ENCODE measurements at places on chromosomes 12 and 14. TPM values are rescaled to one million over a fixed set of nuclear protein-coding genes. Genes with fewer than 3 reads are reported as not detected.

Gene AKAP6
- polyA plus RNA-seq, result 2.6 TPM

DNA sequence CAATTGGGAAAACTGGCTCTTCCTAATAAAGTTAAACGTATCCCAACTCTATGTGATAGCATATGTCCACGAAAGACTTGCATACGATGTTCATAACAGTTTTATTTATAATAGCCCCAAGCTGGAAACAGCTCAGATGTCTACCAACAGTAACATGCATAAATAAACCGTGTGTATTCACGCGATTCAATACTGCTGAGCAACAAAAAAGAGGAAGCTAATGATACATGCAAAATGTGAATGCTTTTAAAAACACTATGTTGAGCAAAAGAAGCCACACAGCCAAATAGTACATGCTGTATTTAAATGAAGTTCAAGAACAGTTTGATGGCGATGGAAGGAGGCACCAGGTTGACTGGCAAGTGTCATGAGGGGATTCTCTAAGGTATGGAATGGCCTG is 55.7 kb downstream of the TRIM9 start:
- DNase-seq, result no peak

Gene SH2B3
- 18.2 TPM for polyA plus RNA-seq

- no peak for DNase-seq
Observed at GRCh38 chr14:40630471-40630870, 976.2 kb upstream of the LRFN5 start.

Gene SLC2A3
- polyA plus RNA-seq, result 16.3 TPM

DNA sequence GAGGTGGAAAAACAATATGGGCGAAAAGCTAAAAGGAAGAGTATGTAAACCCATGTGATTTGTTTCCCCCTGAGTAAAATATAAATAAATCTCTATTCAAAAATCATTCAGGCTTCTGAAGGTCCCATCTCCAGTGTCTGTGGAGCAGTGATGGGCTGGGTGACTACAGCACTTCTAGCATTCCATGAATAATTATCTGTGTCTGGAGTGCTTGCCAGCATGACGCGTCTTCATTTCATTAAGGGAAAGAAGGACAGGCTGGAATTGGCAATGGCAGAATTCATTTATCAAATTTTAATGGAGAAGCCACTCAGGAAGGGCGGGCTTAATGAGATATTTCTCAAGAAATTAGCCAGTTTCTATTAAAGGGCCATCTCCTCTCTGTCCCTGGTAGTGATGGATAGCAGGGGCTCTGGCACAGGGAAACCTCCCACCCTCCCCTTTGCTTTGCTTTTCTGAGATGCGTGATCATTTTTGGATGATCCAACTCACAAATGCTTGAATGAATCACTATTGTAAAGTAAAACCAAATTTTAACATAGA is 916.3 kb upstream of the SEL1L start:
- DNase-seq, result no peak

- DNase-seq, result no peak
Observed at GRCh38 chr14:74407021-74407800, 18.8 kb downstream of the SYNDIG1L start.

Gene MUCL1
- not detected for polyA plus RNA-seq

Gene KRT79
- polyA plus RNA-seq, result not detected

DNA sequence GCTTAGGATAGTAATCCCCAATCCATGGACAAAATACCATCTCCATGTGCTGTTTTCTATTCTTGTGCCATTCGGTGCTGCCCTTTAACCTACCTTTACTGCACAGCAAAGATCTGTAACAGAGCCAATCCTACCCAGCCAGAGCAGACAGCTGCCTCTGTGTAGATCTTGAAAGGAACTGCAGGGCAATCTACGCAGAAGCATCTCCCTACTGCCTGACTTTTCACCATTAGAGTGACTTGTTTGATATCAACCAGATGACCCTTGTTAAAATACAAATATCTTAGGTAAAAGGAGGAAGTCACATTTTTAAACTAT is 33.9 kb upstream of the PPM1A start:
- DNase-seq, result no peak

GRCh38 chr12:64790166-64790565 is 31.0 kb upstream of the GNS start:
- no peak for DNase-seq

DNA sequence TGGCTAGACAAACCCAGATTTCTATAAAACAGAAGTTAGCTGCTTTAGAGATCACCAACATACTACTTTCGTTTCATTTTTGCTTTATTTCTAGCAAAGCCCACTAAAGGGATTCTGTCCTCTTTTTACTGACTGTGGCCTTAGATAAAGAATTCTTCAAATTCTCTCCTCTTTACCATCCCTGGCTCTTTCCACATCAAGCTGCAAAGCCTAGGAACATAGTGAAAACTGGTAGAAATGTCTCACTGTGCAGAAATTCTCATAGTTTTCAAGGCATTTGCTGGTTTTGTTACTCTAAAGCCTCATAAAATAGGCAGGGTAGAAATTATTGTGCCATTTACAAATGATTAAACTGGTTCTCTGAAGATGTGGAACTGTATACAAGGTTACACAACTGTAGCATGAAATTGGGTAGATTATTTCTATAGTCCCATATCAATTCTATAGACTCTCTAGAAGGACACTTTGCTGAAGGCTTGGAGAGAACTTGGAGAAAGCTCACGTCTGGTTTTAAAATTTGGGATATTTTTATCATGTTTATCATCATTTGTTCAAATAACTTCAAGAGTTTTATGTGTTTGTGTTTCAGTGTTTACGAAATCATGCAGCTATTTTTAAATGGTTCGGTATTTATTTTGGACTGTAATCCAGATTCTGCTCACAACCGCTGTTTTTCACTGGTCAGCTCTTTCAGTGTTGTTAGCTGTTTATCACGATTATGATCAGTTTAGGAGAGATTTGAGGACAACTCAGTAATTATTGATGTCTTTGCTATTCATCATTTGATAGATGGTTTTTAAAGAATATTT is 36.7 kb upstream of the CSRP2 start:
- DNase-seq, result peak; percentile 35

GRCh38 chr14:88326352-88327103 is 3.5 kb upstream of the KCNK10 start:
- DNase-seq, result no peak

Gene ARHGAP9
- 3.0 TPM for polyA plus RNA-seq

DNA sequence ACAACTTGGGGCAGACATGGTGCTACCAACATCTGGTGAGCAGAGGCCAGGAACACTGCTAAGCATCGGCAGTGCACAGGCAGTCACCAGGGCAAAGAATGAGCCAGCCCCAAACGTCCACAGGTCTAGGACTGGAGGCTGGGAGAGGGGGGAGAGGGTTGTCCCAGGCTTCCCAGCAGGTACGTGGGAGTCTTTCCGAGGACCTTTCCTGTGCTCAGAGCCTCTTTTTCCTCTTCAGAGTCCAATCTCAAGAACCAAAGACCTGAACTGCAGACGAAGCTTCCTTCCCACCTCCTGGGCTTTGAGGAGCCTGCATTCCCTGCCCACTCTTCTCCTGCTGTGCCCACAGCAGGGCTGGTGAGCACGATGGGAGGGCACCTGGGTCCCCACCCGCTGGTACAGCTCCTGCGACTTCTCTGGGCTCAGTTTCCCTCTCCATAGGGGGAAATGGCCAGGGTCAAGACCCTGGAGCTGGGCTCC is 48.7 kb downstream of the DLK1 start:
- no peak for DNase-seq

Gene OTUB2
- polyA plus RNA-seq, result 4.2 TPM

Gene SERPINA4
- 0.70 TPM for polyA plus RNA-seq

- DNase-seq, result no peak
Observed at GRCh38 chr12:50099302-50100008, 4.4 kb upstream of the GPD1 start.

DNA sequence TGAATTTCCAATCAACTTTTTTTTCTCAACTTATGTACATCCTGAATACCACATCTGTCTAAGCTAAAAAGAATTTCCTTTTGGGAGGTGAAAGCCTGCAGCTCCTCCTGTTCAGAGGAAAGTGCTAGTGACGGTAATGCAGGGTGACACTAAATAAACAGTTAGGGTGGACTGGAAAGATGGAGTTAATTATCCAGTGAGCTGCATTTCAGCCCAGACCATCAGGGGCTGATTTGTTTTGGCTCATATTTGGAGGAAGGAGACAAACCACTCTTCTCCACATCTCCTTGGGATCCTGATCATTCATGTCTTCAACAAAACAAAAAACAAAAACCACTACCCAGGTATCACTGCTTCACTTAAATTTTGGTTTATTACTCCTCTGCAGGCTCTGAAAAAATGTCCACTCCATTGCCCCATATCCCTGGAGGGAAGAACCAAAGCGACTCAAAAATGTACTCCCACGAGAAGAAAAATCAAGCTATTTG is 5.1 kb upstream of the SIX1 start:
- no peak for DNase-seq

DNA sequence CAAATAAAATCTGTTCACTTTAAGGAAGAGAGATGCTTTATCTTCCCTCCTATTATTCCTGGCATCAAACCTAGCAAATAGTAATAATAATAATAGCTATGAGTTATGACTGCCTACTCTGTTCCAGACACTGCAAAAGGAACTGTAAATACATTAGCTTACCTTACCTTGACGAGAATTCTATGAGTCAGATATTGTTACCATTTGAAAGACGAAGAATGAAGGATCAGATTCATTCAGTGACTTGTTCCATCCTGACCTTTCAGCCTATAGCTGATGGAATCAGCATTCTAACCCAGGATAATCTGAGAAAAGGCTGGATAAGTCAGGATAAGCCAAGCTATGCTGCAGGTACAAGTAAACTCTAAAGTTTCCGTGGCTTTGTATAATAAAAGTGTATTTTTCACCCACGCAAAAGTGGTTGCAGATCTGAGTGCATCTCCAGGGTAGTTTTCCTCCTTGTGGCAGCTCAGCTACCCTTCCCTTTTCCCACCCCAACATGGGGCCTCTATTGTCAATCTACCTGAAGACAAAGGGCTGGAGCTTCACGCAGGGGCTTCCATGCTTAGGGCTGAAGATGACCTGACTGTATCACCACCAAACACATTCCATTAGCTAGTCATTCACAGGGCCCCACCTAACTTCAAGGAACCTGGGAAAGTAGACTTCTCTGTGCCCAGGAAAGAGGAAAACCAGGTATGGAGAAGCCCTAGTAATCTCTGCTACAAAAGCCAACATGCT is 57.2 kb upstream of the CCND2 start:
- no peak for DNase-seq

Gene SLC6A15
- polyA plus RNA-seq, result 0.80 TPM

- DNase-seq, result no peak
Observed at GRCh38 chr14:101458741-101459550, 102.3 kb upstream of the DIO3 start.

- DNase-seq, result no peak
Observed at GRCh38 chr12:104720339-104721038, 237.6 kb downstream of the SLC41A2 start.

DNA sequence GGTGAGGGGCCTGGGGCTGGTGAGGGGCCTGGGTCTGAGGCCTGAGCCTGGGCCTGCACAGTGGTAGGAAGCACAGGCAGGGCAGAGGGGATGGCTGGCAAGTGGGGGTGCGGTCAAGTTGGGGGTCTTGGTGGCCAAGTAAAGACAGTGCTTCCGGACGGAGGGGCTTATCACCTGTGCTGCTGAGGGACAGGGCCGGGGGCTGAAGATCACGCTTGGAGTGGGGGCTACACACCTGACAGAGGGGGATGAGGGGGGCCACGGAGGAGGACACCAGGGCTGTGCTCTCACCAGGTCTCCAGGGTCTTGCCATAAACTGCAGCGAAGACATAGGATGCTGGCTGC is 12.2 kb downstream of the TEDC1 start:
- DNase-seq, result no peak

Gene TPPP2
- 3.0 TPM for polyA plus RNA-seq

DNA sequence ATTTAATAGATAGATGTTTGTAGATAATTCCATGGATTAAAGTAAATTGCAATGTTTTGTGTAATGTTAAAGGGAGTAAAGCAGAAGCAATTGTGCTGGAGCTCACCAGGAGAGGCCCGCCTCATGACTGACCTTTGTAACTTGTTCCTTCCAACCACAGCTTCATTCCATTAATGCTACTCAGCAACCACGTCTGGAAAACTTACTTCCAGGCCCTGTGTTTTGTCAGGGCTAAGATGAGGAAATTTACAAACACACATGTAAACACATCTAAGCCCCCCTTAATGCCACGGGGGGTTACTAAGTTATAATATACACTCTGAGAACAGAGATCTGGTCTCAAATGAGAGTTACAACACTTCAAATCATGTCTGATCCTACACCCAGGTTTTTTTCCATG is 12.4 kb downstream of the LUM start:
- DNase-seq, result no peak

Gene ADAMTS20
- 0.80 TPM for polyA plus RNA-seq

Gene KRT86
- not detected for polyA plus RNA-seq

- DNase-seq, result no peak
Observed at GRCh38 chr12:54409267-54409666, 9.8 kb downstream of the ITGA5 start.

Gene SLC25A47
- not detected for polyA plus RNA-seq

- no peak for DNase-seq
Observed at GRCh38 chr12:5191803-5192538, 148.3 kb downstream of the KCNA5 start.

- no peak for DNase-seq
Observed at GRCh38 chr12:52381206-52381605, 4.2 kb downstream of the KRT84 start.

Gene PLBD1
- 50.1 TPM for polyA plus RNA-seq

DNA sequence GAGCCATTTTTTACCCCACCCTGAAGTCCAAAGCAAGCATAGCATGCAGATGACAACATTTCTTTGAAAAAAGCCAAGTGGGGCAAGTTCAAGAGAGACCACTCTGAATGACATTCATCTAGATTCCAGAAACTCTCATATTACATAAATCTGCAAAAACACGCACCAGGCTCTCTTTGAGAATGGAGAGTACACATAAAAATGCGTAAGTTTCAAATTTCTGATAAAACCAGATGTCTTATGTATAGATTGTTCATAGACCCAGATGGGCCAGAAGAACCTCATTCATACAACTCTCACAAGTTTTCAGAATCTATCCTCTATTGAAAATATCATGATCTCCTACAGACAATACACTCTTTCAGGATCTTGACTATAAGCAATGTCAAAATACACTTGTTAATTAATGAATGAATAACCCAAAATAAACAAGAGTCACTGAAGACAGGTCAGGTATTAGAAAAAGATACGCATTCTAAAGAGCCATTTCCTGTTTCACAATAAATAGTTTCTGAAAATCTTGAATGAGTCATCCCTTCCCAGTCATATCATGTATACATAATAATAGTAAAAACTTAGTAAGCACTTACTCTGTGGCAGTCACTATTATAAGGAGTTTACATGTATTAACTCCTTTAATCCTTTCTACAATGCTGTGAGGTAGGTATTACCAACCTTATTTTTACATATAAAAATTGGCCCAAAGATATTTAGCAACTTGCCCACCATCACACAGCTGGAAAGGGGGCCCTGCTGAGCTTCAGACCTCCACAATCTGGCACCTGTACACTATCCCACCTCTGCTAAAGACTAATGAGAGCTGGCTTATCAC is 72.0 kb downstream of the PPP2R5E start:
- no peak for DNase-seq

Gene CEBPE
- polyA plus RNA-seq, result 0.16 TPM

Gene PPM1H
- 26.9 TPM for polyA plus RNA-seq

All from renal cortex interstitium (tissue), 15 donors.